ENCODE measurements at places on chromosomes 1 and 21.

DNA sequence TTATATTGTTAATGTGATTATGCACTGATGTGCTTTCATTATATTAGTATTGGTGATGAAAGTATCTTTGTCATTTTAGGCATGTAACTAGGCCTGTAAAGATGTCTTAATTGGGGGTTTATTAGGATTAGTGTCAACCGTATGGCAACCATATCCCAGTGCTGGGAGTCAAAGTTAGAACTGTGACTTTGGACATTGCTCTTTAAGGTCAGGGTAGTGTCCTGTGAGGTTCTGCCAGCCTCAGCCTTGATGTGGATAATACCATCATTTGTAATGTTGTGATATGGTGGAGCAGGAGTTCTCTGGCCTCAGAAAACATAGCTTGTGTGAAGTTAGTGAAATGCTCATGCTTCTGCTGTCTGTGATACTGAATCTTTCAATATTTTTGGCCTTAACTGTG is 59.4 kb downstream of the LAMC1 start:
- no peak for DNase-seq

- no peak for DNase-seq
These were observed 13.8 kb upstream of the ATP1A1 start for GRCh38 chr1:116359060-116359830.

- DNase-seq, result no peak
These were observed 31.7 kb downstream of the DMAP1 start for GRCh38 chr1:44244986-44245385.

DNA sequence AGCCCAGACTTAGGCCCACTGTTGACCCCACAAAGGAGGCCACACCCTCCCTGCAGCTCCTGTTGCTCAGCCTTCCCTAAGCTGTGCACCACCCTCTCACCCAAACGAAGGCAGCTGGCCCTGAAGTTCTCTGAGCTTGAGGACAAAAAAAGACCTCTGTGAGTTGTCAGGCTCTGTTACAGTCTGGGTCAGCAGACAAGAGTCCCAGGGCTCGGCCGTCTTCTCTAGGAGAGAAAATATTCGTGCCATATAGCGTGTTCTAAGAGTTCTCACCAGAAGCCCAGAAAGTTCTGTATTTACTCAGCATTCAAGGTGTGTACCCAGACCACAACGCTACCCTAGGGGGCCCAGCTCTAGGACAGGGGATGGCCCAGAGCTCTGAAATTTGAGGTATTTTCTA is 25.5 kb upstream of the LYST start:
- DNase-seq, result no peak

- DNase-seq, result no peak
These were observed 13.7 kb downstream of the CD84 start for GRCh38 chr1:160565564-160565963.

DNA sequence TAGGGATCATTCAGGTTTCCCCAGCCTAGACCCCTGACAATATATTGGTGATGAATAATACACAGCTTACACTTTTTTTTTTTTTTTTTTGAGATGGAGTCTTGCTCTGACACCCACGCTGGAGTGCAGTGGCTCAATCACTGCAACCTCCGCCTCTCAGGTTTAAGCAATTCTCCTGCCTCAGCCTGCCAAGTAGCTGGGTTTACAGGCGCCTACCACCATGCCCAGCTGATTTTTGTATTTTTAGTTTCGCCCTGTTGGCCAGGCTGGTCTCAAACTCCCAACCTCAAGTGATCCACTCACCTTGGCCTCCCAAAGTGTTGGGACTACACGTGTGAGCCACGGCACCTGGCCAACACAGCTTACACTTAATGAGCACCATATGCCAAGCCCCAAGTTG is 7.2 kb downstream of the VASH2 start:
- no peak for DNase-seq

- no peak for DNase-seq
These were observed 2.9 kb downstream of the JAK1 start for GRCh38 chr1:64963466-64963865.

Measured in AG09319 (cell line).